ENCODE measurements at places on chromosomes 2 and 18. TPM values are rescaled to one million over a fixed set of nuclear protein-coding genes. Genes with fewer than 3 reads are reported as not detected.

The TMEM178A gene
- 0.14 TPM for total RNA-seq

The PREPL gene
- total RNA-seq: 24.7 TPM

The C2orf72 gene
- total RNA-seq: 4.5 TPM

The IRS1 gene
- 17.0 TPM for total RNA-seq

The SPEG gene
- total RNA-seq: 6.9 TPM

The CNGA3 gene
- not detected for total RNA-seq

The ANKRD62 gene
- total RNA-seq: not detected

The CSRNP3 gene
- total RNA-seq: not detected

The MYL1 gene
- total RNA-seq: not detected

The EIF4E2 gene
- 249 TPM for total RNA-seq

The CRIM1 gene
- 134 TPM for total RNA-seq

The MC4R gene
- not detected for total RNA-seq

The FBXO41 gene
- 5.0 TPM for total RNA-seq

The CPLX4 gene
- total RNA-seq: not detected

The ALPP gene
- 0.35 TPM for total RNA-seq
